ENCODE measurements at places on chromosomes 6 and 20. TPM values are rescaled to one million over a fixed set of nuclear protein-coding genes. Genes with fewer than 3 reads are reported as not detected.

The MYCT1 gene
- total RNA-seq = 2.9 TPM

The LST1 gene
- 4.2 TPM for total RNA-seq

The LY6G6C gene
- not detected for total RNA-seq

The DDO gene
- total RNA-seq = not detected

DNA sequence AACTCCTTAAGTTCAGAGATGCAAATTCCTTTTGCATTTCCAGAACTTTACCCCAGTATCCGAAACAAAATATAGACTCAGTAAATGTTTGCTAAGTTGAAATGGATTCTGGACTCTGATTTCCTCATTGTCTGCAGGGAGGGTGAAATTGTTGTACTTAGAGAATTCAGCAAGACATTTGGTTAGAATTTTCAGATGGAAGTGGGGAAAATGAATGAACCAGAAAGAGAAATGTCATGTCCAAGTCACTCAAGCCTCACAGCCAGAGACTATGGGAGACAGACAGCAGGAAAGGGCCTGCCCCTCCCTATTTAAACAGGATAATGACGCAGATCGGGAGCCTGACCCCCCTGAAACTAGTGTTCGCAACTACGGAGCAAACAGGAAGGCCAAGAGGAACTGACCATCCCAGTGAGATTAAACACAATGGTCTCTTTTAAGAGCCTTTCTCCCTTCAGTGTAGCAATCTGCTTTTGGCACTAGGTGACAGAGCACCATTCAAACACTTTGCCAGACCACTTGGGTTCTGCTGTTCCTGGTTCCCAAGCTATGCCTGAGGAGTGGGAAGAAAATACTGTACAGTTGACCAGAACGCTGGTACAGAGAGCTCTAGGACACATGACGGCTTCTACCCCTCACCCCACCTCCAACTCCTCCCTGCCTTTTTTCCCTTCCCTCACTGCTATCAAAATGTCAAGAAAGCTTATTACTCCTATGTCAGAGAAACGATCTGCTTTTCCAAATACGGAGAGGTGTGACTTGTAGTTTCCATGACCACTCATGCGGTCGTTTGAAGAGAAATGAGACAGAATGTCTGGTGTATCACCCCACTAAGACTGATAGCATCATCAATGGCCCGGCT lies 13.7 kb downstream of the NEDD9 start:
- DNase-seq = no peak

DNA sequence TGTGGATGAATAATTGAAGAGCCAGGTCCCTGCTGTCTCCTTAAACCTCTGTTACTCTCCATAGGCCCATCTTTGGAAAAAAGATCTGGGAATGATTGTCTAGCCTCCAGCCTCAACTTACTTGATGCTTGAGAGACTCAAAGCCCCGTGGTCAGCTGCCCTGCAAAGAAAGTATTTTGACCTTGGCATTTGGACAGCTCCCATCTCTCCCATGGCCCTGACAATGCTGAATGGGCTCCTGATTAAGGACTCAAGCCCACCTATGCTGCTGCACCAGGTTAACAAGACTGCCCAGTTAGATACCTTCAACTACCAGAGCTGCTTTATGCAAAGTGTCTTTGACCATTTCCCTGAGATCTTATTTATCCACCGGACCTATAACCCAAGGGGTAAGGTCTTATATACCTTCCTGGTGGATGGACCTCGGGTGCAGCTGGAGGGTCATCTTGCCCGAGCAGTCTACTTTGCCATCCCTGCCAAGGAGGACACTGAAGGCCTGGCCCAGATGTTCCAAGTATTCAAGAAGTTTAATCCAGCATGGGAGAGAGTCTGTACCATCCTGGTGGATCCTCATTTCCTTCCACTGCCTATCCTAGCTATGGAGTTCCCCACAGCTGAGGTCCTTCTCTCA lies 1.6 kb downstream of the ZSWIM1 start:
- DNase-seq = no peak

GRCh38 chr20:37901240-37901639 lies 1.7 kb upstream of the VSTM2L start:
- no peak for DNase-seq

GRCh38 chr6:29005183-29005885 lies at the start of gene ZNF311:
Gene ZNF311, minus strand, starts transcription at chr6:29005315. Its CDS starts 1,361 bp downstream, at chr6:29003954.
- DNase-seq = no peak

DNA sequence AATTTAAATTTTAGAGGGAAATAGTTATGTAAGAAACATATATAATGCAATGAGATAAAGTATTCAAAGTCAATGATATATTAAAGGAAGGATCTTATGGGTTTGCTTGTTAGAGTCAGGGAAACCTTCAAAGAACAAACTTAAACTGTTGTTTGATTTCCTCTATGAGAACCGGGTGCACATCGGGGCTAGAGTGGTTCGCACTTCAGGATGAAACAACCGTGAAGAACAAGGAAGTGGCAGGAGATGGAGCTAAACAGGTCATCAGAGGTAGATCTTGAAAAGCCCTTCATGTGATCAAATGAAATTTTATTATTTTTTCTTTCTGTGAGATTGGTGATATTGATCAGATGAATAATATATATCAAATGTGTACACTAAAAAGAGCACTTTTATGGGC lies 951.9 kb upstream of the FLRT3 start:
- DNase-seq = no peak

DNA sequence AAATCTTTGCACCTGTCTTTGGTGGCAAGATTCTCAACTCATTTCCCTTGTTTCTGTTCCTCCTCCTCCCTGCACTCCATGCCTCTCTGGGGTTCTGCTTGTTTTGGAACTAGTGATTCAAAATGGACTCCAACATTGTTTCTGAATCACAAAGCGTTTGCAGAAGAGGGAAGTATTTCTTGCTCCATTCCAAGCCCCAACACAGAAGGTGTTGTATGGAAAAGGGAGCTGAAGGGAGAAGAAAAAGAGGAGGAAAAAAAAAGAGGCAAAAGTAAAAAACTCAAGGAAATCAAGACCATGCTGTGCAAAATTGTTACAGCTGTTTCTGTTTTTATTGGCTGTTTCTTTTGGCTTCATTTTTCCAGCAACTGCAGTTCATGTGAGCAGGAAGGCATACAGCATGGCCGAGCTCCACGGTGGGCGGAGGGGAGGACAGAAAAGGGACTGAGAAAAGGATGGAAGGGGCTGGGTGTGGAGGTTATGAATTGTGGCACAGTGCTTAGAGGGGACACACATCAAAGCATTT lies 66.9 kb upstream of the PRL start:
- no peak for DNase-seq

DNA sequence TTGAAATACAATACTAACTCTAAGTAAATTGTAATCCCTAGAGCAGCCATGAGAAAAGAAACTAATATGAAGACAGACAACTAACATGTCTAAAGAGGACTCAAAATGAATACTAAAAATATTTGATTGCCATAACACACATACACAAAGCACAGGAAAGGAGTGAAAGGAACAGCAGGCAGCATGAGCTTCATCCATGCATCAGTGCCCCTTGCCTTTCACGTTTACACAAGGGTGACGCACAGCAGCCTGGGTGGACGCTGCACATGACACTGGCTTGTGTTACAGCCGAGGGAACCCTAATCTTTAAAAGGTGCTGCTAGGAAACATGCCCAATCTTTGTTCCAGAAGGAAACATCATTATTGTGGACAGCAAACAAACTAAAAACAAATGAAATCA lies 123.5 kb downstream of the MAN1A1 start:
- no peak for DNase-seq

GRCh38 chr6:106025655-106026054 lies 60.5 kb upstream of the PRDM1 start:
- no peak for DNase-seq

GRCh38 chr20:36149469-36149868 lies 5.1 kb upstream of the EPB41L1 start:
- DNase-seq = no peak

- DNase-seq = no peak
Measured at GRCh38 chr6:167475947-167476346, 151.1 kb downstream of the TTLL2 start.

GRCh38 chr6:112929641-112930040 lies 582.5 kb downstream of the RFPL4B start:
- no peak for DNase-seq

- DNase-seq = no peak
Measured at GRCh38 chr6:137651591-137652335, 157.6 kb upstream of the OLIG3 start.

- no peak for DNase-seq
Measured at GRCh38 chr6:32202186-32202585, 9.7 kb upstream of the GPSM3 start.

Data from OCI-LY7 (cell line).